Nephron progenitor cell (in vitro differentiated cells): ENCODE measurements at places on chromosomes 11 and 22.

- DNase-seq, result peak; percentile 62
Measured at GRCh38 chr22:25775531-25775930, 33.5 kb downstream of the MYO18B start.

DNA sequence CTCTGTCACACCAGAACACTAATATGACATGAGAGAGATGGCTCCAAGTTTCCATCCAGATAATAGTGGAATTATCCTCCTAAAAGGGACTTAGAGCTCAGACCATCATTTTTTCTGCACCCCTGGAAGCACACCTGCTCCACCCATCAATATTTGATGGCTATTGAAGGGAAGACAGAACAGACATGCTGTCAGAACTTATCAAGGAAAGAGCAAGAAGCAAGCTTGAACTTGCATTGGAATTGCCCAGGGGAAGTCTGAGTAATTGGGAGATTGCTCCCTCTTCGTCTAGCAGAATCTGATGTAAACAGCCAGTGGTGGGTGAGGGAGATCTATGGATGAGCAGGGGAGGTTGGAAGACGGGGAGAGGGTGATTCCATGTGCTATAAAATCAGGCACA lies 874.4 kb upstream of the TENM4 start:
- no peak for DNase-seq

GRCh38 chr11:128840137-128840536 lies 27.0 kb downstream of the KCNJ1 start:
- no peak for DNase-seq

- peak; percentile 62 for DNase-seq
Measured at GRCh38 chr22:21014726-21015465, at the start of gene P2RX6. TSS of gene P2RX6 (plus strand) at chr22:21015165. CDS start at chr22:21015175, 10 bp downstream.

DNA sequence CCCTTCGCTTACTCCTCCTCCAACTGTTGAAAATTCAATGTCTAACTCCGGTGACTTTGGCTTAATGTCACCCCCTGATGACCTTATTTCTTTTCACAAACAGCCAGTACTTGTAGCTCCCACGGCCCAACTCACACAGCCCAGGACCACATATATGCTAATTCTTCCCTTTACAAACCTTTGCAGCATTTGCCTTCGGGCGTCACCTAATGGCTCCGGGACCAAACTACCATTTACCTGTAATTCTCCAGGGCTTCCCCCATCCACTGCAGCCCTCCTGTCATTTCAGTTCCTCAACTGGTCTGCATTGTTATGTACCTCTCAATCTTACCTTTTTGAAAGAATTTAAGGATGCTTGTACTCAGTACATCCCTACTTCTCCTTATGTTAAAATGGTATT lies 29.8 kb upstream of the OR56B4 start:
- no peak for DNase-seq
